ENCODE measurements at places on chromosomes 3 and 15.

GRCh38 chr3:93994056-93994455 is 14.1 kb downstream of the ARL13B start:
- DNase-seq: no peak

DNA sequence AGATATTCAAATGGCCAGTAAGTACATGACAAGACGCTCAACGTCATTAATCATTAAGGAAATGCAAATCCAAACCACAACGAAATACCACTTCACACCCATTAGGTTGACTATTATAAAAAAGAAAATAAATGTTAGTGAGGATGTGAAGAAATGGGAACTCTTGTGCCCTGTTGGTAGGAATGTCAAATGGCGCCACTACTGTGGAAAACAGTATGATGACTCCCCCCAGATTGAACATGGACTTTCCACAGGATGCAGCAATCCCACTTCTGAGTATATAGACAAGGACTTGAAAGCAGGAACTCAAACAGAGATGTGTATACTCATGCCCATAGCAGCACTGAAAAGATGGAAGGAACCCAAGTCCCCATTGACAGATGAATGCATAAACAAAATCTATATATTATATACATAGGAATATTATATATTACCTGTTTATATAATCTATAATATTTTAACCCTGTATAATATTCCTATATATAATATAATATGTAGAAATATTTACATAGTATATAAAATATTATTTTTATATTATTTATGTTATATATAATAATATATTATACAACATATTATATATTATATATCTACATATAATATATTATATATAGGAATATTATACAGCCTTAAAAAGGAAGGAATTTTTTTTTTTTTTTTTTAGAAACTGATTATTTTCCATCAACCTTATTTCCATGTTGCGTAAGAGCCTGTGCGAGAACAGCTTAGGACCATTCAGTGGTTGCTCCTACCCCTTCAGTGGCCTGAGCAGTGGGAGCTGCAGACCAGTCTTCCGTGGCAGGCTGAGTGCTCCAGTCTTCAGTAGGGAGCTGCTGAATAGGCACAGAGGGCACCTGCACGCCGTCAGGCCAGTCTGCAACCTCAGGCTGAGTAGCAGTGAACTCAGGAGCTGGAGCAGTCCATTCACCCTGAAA is 17.6 kb upstream of the PIGZ start:
- DNase-seq: no peak

DNA sequence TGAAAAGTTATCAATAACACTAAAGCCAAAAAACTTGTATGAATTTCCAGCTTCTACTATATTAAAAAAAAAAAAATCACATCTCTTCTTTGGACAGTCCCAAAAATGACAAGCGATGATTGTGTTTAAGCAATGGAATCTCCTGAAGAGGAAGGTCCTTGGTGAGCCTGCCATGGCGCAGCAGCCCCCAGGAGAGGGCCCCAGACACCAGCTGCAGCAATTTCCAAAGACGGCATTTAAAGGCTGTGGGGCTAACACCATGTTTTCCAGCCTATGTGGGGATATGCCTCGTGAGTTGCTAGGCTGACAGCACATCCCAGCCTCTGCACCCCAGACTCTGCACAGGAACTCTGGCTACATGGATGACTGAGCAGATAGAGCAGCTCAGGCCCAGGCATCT is 14.7 kb downstream of the SKIC8 start:
- DNase-seq: no peak

DNA sequence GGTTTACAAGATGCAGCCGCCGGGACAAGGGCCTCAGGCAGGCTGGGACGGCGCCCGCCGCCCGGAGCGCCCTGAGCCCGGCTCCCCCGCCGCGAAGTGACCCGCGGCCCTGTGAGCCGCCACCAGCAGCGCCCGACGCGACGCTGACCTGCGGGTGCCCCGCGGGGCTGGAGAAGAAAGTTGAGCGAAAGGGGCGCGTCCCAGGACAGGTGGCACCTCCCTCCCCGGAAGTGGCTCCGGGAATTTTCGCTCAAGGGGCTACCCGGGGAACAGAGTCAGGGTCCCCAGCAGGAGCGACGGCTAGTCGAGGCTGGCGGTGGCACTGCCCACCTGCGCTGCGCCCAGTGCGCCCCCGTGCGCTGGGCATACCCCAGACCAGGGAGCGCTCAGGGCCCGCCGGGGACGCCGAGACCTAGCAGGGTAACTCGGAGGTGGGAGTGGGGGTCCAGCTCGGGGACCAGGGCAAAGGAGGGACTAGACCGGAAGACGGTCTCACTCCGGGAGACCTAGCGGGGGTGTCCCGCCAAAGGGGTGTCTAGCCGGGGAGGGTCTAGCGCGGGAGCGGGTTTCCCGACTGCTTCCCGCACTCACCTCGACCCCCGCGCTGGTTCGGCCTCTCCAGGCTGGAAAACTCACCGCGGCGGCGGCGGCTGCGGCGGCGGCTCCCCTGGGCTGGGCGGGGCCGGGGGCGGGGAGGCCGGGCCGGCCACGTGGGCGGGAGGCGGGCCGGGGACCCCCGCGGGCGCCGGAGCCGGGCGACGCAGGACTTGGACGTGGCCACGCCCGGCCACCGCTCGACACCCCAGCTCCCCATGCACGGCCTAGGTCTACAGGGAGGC is 18.4 kb downstream of the SPATA12 start:
- no peak for DNase-seq

GRCh38 chr3:156812521-156813335 is 13.4 kb upstream of the LEKR1 start:
- no peak for DNase-seq

- DNase-seq: no peak
These were observed 90.8 kb upstream of the CMC1 start for GRCh38 chr3:28150465-28151206.

DNA sequence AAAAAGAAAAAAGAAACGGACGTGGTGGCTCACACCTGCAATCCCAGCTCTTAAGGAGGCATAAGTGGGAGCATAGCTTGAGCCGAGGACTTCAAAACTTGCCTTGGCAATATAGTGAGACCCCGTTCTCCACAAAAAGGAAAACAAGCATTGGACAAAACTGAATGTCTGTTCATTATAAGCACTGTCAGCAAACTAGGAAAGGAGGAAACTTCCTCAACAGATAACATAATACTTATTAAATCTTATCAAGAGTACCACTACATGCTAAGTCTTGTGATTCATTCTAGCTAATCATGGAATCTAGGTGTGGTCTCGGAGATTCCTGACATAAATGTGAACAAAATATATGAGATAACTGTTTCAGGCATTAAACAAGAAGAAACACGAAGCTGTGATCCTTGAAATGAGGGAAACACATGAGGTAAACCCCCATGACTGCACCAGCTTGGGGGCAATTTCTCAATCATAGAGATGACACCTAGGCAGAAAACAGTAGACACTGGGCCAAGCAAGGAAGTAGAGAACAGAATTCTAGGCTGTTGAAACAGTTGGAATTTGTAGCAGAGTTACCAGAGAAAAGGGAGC is 33.3 kb downstream of the TRPM7 start:
- no peak for DNase-seq

GRCh38 chr15:31155151-31155550 is 53.6 kb upstream of the TRPM1 start:
- DNase-seq: no peak

DNA sequence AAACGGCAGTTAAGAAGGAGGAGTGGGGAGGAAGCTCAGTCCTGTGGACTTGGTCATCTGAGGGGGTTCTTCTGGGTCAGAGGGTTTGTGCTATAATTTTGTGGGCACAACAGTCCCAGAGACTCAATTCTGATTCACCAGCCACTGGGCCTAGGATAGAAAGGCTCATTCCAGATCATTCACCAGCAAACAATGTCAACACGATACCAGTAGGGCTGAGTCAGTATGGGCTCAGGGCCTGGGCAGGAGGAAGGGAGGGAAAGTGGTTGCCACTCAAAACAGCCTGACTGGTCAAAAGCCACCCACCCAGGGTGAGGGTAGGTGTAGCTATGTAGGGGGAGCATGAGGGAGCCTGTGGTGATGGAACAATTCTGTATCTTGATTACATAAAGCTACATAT is 86.9 kb upstream of the MEX3B start:
- peak; percentile 90 for DNase-seq

DNA sequence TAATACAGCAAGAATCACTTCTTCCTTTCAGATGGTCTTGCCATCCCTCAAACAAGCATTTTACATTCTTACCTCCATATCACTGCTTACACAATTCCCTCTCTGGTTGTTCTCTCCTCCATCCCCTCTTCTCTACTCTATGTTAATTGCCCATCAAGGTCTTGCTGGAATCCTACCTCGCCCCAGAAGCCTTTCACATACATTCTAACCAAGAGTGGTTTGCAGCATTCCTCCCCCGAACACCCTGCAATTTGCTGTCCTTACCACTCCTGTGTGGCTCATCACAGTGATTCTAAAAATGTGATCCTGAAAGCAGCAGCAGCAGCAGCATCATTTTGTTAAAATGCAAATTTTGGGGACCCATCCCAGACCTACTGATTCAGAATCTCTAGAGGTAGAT is 30.6 kb downstream of the TNIK start:
- DNase-seq: no peak

DNA sequence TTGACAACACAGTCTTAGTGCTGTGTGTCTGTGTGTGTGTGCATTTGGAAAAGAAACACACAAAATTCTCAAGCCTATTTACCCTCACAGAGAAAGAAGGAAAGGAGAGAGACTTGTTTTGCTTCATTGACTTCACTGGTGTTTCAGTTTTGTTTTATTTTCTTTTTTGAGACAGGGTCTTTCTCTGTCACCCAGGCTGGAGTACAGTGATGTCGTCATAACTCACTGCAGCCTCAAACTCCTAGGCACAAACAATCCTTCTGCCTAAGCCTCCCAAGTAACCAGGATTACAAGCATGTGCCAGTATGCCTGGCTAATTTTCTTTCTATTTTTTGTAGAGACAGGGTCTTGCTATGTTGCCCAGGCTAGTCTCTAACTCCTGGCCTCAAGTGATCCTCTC is 636.9 kb downstream of the TAFA4 start:
- no peak for DNase-seq

GRCh38 chr3:102410616-102411015 is 24.2 kb upstream of the ZPLD1 start:
- no peak for DNase-seq

DNA sequence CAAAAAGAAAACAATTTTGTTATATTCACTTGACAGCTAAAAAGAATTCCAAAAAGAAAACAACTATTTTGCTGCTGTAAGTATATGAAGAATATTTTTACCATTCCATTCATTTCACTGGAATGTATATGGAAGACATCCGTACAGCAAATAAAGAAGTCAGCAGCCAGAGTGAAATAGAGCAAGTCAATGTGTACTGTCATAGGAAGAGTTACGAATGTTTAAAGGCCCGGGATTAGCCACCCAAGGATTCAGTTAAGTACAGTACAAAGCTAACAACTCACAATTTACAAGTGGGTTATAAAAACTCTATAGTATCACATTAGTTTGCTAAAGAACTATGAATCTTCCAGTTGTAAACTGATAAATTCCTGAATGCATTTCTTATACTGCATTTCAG is 14.4 kb upstream of the XXYLT1 start:
- DNase-seq: no peak

DNA sequence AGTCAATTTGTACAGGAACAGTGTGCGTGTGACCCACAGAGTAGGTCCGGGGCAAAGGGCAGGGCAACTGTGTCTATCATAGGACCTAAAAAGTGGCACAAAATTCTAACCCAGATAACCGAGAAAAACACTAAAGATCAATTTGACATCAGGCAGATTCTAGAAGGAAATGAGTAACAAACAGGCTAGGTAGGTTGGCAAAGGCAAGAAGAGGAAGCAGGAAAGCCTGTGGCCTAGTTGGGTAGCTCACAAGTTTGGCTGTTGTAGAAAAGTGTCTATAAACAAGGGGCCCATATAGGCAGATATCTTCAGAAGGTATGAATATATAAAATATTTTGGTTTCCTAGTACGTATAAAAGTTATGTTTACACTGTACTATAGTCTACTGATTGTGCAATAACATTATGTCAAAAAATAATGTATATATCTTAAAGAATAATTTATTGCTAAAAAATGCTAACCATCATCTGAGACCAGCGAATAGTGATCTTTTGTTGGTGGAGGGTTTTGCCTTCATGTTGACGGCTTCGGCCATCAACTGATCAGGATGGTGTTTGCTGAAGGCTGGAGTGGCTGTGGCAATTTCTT is 13.3 kb upstream of the OR5K1 start:
- no peak for DNase-seq

DNA sequence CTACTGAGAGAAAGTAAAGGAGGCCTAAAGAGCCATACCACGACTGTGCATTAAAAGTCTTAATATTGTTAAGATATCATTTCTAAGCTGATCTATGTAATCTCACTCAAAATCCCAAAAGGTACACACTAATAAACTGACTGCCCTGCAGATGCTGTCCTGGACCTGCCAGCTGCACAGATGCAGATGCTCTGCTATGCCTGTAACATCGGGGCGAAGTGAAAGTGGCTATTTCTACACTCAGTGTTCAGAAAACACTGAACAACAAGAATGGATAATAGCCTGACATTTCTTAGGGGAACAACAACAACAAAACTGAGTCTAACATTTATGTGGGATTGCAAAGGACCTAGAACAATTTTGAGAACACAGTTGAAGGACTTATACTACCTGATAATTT is 31.9 kb downstream of the RAD18 start:
- DNase-seq: no peak

- no peak for DNase-seq
These were observed 18.1 kb downstream of the BBX start for GRCh38 chr3:107540857-107541256.

DNA sequence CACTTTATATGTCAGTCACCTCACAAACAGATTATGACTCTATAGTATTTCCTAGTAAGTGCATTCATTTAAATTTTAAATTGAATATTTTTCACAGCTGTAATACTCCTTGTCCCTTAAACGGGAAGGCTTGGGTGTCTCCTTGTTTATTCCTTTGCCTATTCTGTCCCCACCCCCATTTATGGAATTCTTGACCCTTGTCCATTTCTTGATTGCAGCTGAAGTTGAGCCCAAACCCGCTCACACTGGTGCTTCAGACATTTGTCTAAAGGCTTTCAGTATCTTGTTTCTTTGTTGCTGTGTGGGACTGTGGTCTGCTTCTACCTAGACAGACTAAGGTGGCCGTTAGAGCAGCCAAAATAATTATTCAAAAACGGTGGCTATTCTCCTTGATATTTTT is 449.7 kb downstream of the FOXP1 start:
- DNase-seq: no peak
